Epithelial cell of esophagus (primary cell): ENCODE measurements at places on chromosomes 13 and 19.
A peak's percentile ranks its signal among the peaks of the same experiment; 100 is the strongest.

GRCh38 chr13:66689037-66689619, 541.0 kb downstream of the PCDH9 start:
- peak; percentile 1 for DNase-seq

DNA sequence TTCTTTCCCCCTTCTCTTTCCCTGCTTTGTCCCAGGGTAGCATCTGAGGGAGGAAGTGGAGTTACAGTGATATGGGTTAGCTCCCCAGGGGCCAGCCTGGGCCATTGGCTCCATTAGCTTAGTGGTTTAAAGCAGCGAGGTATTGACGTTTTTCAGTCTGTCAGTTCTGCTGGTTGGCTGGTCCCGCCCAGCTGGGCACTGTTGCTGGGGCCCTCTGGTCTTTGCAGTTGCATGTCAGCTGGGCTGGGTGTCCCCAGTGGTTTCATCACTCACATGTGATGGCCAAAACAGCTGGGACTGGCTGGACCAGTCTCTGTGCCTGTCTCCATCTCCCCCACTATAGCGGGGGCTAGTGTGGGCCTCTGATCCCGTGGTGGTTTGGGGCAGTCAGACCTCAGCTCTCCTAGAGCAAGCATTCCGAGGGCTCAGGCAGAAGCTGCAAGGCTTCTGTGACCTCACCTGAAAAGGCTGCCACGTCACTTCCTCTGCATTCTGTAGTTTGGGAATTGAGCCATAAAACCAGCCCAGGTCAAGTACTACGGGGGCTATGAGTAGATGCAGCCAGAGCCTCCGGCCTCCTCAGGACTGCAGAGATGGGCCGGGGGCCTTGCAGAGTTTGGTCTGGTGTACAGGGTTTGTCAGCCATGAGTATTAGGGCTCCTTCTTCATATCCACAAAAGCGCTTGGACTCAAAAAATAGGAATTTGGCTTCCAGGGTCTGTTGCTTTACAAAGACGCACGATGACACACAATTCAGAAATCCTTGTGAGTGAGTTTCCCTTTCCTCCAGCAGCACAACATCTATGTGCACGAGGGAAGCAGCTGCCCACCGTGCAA, 30.0 kb downstream of the TSSK6 start:
- DNase-seq: peak; percentile 41

DNA sequence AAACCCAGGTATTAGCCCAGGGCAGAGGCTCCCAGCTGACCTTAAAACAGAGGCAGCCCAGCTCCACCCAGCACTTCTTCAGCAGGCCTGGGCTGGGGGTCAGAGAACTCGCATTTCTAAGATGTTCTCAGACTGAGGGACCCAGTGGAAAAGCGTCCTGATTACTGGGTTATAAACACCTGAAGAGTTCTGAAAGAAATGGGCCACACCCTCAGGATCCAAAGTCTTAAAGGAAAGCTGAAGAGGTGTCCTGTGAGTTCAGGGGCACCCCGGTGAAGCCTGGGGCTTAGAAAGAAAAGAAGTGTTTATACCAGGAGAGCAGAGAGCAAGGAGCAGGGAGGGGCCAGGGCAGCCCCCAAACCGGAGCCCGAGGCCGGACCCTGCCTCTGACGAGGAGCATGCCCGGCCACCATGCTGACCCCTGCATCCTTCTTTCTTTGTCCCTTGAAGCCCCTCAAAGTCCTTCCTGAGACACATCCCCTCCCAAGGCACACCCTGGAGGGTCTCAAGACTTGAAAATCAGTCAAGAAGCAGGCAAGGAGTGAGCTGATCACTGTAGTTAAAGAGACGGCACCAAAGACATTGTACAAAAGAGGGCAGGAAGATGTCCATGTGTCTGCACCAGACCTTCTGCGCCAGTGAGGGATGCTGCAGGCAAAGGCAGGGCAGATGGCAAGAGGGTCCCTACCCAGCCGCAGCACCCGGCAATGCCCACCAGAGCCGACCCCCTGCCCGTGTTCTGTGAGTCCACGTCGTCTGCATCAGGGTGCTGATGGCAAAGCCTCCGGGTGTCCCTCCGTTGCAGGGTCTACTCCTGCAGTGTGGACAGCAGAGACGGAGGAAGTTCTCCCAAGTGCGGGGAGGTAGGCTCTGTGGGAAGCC, 10.6 kb upstream of the RAB20 start:
- DNase-seq: no peak

- DNase-seq: no peak
Observed at GRCh38 chr13:103192511-103193135, 126.4 kb upstream of the SLC10A2 start.

GRCh38 chr19:11880598-11880997, 7.0 kb upstream of the ZNF69 start:
- DNase-seq: no peak

DNA sequence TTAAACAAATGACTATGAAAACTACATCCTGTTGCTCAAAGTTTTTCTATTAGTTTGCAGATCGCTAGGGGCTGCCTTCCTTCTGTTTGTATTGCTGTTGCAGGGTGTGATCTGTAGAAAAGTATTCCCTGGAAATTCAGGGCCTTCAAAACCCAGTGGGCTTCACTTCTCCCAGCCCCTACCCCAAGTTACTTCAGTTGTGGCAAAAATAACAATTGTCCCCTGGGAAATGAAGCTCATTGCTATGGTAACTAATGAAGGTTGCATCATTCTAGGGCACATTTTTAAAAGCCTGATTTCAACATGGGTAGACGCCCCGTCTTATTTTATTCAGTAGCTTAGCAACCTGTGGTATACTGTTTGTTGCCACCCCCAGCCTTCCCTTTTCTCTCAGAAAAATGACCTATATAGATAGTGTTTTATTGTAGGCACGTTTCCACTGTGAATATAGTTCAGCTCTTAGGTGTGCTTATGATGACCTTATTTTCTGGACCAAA, 60.9 kb downstream of the WDFY2 start:
- peak; percentile 59 for DNase-seq

DNA sequence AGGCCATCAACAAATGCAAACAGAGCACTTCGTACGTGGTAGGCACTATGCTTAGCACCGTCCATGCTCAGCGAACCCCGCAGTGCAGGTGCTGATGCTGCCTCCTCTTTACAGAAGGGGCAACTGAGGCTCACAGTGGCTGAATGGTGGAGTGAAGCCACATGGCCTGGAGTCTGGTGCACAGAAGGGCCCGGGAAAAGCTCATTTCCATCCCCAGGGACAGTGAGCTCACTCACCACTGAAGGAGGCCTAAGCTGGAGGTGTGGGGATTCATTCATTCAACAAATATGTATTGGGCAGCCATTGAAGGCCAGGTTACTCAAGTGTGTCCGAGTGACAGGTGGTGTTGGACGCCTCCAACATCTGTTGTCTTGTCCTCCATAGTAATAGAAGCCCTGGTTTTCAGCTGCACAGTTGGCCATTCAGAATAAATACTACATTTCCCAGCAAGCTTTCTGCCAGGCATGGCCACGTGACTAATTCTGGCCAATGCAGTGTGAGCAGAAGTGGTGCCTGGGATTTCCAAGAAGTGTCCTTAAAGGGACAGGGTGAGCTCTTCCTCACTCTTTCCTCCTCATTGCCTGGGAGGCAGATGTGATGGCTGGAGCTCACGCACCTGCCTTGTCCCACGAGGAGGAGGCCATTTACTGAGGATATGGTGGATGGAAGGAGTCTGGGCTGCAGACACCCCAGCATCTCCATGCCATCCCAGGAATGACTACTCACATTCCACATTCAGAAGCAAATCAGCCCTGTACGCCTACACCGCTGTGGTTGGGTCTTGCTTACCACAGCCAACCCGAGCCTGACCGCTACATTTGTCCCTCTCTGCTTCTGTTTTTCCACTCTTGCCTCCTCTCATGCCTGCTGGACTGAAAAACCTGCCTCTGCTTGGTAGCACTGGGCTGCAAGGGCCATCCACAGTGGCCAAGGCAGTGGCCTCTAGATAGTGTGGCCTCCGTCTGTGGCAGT, 2.3 kb upstream of the ZNRF4 start:
- no peak for DNase-seq

- DNase-seq: no peak
Observed at GRCh38 chr19:6835501-6835900, 51.9 kb upstream of the ADGRE1 start.

- no peak for DNase-seq
Observed at GRCh38 chr13:71274923-71275608, 591.9 kb downstream of the DACH1 start.

- DNase-seq: no peak
Observed at GRCh38 chr13:101152184-101152583, 264.1 kb downstream of the NALCN start.

- no peak for DNase-seq
Observed at GRCh38 chr19:10454267-10454666, 33.9 kb downstream of the PDE4A start.

DNA sequence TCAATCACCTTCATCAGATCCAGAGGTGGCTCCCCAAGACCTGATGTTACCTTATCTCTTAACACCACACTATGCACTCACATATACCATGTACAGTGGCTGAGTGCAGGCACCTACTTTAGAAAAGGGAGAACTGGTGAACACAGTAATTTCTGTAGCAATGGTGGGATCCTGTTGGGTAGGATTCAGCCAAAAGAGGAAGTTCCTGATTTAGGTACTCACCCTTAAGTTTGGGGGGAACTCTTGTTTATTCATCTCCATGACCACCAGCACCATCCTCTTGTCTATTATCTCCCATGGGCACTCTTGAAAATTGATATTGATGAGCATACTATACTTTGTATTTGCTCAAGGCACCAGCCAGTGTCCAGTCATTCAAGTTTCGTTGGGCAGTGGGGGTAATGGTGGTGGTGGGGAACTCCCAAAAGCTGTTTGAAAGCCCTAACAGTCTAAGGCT, 324.4 kb downstream of the LMO7 start:
- no peak for DNase-seq

DNA sequence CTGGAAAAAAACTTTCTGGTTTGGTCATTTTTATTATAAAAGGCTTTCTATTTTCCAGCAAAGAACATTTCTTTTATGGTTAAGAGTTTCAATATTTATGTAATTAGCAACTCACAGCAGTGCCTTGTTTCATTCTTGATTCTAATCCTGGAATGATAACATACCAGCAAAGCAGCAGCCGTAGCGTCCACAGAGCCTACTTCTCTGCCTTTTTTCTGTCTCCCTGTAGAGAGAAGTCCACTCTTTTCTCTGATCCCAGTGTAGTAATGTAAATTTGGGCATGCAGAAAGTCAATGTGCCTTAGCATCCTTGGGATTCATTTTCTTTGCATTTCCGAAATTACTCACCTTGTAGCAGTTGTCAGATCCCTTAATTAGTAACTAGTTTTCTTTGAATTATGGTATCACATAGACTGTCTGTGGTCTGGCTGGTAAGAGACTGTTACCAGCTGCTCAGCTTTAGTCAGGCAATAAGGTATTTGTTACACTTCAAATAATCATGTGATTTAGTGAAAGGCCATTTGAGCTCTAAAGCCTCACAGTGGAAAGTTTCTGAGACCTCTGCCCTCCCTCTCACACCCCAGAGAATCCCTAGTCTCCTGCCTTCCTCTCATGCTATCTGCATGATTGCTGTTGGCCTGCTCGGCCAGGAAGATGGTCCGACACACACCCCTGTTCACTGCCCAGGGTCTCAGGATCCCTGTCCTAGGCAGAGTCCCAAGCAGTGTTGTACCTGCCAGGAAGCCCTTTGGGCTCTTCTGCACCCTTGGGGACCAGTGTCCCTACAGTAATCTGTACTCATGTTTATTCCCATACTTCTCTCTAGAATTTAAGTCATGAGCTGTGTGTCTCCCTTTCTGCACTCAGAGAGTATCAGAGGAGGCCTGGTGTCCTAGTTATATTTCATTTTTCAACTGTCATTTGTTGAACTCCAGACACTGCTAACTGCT, 86.3 kb downstream of the LRCH1 start:
- no peak for DNase-seq

DNA sequence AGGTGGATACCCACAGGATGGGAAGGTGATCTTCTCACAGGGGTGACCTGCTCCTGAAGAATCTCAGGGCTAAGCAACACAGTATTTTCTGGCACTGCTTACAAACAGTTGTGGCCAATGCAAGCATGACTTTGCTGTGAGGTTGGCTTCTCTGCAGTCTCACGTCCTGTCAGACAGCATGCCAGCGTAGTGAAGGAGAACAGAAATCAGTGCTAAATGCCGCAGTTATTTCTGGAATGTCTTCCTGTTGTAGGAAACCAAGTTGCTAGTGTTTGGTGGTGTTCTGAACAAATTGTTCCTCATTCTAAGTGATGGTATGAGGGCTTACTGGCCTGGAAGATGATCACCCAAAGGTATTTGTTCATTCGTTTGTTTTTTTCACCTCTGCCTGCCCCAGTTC, 320.1 kb downstream of the MTUS2 start:
- no peak for DNase-seq

GRCh38 chr19:38506375-38506722, 72.9 kb downstream of the RYR1 start:
- no peak for DNase-seq

GRCh38 chr13:29529754-29530153, 65.7 kb downstream of the SLC7A1 start:
- no peak for DNase-seq

- no peak for DNase-seq
Observed at GRCh38 chr19:38234615-38235014, 10.6 kb upstream of the DPF1 start.

DNA sequence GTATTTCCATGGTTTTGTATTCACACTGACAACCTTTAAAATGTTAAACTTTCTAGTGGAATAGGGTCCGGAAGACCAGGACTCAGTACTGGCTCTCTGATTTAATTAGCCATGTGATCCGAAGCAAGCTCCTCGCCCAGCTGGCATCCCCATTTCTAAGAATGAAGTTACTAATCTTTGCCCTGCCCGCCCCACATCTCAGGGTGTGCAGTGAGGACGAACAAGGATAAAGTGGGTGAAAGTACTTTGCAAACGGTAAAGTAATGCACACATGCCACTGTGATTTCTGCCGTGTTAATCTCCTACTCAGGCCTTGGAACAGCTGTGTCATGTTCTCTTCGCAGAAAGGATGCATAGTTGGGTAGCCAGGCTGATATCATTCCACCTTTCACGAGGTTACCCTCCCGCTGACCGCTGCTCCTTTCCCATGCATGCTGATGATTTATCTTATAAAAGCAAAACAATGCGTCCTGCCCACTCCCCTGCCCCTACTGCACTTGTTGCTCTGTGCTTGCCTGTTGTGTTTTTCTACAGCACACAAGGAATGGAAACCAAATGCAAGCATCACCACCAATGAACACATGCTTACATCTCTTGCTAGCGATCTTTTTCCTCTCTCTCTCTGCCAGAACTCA, 539.0 kb downstream of the EFNB2 start:
- no peak for DNase-seq

DNA sequence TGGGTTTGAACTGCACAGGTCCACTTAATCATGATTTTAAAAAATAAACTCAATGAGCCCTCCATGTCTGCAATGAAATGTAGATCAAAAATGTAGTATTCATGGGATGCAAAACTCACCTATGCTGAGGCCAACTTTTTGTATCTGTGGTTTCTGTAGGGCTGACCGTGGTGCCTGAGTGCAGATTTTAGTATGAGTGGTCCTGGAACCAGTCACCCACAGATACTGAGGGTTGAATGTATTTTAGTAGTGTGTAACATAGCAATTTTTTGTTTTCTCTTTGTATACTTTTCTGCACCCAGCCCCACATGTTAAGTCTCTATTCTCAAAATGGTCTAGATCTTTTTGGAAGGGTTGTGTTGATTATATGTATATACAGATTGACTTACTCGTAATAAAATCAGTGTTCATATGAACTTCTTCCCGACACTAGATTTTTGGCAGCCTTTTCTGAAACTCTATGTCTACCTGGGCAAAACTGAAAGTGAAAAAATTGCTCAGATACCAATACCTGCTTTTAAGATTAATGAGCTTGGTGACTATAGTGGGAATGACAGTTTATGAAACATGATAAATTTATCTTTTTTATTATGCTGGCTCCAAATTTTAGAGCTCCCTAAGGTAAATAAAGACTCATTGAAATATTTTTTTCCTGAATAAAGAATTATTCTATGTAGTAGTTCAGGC, 51.6 kb downstream of the DNAJC15 start:
- DNase-seq: no peak

- no peak for DNase-seq
Observed at GRCh38 chr13:113672002-113672651, 5.1 kb downstream of the GRK1 start.
